SW480 (cell line): ENCODE measurements at places on chromosomes 11 and 22.

GRCh38 chr11:70623906-70624597 lies 225.7 kb downstream of the CTTN start:
- no peak for DNase-seq

DNA sequence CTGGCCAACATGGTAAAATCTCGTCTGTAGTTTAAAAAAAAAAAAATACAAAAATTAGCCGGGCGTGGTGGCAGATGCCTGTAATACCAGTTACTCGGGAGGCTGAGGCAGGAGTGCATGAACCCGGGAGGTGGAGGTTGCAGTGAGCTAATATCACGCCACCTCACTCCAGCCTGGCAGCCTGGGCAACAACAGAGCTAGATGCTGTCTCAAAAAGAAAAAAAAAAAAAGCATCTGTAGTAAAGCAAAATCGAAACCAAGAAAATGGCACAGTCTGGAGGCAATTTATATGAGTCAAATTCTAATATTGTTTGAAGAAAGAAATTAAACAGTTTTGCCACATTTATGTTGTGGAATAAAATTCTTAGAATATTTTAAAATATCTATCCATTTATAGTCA lies 365.0 kb upstream of the CHORDC1 start:
- DNase-seq: no peak

DNA sequence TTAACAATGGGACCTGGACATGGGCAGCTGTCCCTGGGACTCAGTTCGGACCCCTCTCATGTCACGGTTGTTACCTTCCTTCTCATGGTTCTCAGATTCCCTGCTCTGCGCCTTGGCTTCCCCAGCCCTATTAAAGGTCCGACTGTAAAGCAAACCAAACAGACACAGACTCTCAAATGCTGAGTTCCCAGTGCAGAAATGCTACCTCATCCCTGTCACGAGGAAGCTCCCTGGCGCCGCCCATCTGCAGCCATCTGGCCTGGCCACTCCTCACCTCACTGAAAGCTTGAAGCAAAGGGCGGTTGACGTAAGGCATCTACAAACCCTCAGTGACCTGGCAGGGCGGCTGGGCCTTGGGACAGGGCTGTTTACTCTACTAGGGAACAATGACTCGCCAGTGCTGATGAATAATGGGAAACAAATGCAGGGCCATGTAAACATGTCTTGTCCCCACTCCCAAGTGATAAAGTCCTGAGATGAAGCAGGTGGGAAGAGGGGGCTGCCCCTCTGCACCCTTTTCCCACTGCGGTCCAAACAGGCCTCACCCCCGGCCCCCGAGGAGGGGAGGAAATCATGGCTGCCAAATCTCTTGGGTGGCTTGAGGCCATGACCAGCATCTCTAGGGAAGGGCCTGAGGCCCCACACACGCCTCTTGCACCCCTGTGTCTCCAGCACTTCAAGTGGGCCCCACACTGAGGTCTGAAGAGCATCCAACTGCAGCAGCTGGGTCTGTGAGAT lies 49.3 kb downstream of the SCUBE1 start:
- peak; percentile 28 for DNase-seq

- no peak for DNase-seq
Measured at GRCh38 chr11:59551659-59552521, 40.6 kb downstream of the OR4D9 start.

- peak; percentile 29 for DNase-seq
Measured at GRCh38 chr22:37661160-37661924, 2.8 kb downstream of the PDXP start.

DNA sequence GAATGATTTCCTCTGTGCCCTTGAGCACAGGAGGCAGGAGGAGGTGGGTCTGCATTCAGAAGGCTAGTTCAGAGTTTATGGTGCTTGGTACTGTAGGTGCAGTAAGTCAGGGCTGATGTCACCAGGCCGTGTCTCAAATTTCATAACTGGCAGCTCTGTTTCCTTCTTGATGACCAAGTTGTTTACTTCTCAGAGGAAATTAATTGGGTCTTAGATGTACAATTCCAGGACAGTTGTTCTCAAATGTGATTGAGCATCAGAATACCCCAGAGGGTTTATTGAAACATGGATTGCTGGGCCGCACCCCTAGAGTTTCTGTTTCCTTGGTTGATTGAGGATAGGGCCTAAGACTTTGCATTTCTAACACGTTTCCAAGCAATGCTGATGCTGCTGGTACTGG lies 6.2 kb downstream of the AMOTL1 start:
- no peak for DNase-seq

- no peak for DNase-seq
Measured at GRCh38 chr11:119218141-119218878, 12.2 kb downstream of the CBL start.

DNA sequence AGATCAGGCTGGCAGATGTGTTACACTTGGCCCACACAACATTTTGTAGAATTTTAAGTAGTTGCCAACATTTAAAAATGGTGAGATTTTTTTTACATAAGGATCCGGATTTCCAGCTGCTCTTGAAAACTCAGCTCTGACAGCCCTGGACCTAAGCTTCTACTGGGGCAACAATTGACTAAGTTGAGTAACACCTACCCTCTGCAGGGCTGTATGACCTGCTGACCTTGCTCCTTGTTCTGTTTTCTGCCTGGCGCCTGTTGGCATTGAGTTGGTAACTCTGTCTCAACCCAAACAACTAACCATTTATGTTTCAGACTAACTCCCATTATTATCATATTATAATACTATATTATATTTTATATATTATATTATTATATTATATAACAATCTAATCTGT lies 21.1 kb upstream of the LRRC55 start:
- no peak for DNase-seq

DNA sequence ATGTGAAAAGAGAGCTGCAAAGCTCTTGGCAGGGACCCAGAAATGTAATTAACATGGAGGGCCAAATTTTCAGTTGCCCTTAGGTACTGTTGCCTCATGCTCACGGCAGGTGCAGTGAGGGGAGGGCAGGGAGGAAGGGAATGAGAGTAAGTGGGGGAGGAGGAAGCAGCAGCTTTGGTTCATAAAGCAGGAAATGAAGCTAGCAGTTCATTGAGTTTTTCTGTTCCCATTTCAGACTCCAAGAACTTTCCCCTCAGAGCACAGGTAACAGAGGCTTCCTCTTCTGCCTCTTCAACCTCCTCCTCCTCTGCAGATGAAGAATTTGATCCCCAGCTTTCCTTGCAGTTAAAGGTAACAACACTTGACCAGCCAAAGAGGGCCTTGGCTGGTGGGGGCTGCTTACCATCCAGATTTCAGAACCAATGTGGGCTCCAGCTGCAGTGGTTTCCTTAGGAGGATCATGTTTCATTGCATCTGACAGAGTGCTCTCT lies 57.9 kb upstream of the PARVA start:
- DNase-seq: no peak
